Vagina (tissue), 2 donors: ENCODE measurements at places on chromosomes 2 and 18. TPM values are rescaled to one million over a fixed set of nuclear protein-coding genes. Genes with fewer than 3 reads are reported as not detected.

The EFEMP1 gene
- total RNA-seq = 235 TPM

The ZNF385B gene
- total RNA-seq = 11.5 TPM

The SCYGR4 gene
- not detected for total RNA-seq

The SALL3 gene
- total RNA-seq = 7.4 TPM

The FOXI3 gene
- total RNA-seq = not detected

The CFAP221 gene
- 3.9 TPM for total RNA-seq

The NGEF gene
- total RNA-seq = 4.9 TPM

The DTNA gene
- total RNA-seq = 18.4 TPM

The CRYGD gene
- total RNA-seq = not detected

The CCBE1 gene
- total RNA-seq = 2.9 TPM

The IL36A gene
- total RNA-seq = 2.7 TPM

The CD8A gene
- total RNA-seq = 6.9 TPM

The GLB1L gene
- total RNA-seq = 22.8 TPM

The POTEC gene
- not detected for total RNA-seq

The FAM237A gene
- total RNA-seq = not detected

The KCNG2 gene
- total RNA-seq = not detected

The CYRIA gene
- total RNA-seq = 12.5 TPM

The NAT8 gene
- total RNA-seq = not detected

The GALR1 gene
- total RNA-seq = 0.98 TPM

The CHRNA1 gene
- total RNA-seq = not detected

The DIPK1C gene
- total RNA-seq = not detected

The SERPINB12 gene
- total RNA-seq = 20.1 TPM

The LRRTM1 gene
- 0.98 TPM for total RNA-seq

The CPO gene
- total RNA-seq = not detected
